SK-MEL-5 (cell line): ENCODE measurements at places on chromosomes 3 and 15. TPM values are rescaled to one million over a fixed set of nuclear protein-coding genes. Genes with fewer than 3 reads are reported as not detected.

The SI gene
- not detected in 2 replicates for total RNA-seq

The GADL1 gene
- total RNA-seq: 0.24 and 0.37 TPM in 2 replicates

The MRPS11 gene
- 92.6 and 92.9 TPM in 2 replicates for total RNA-seq

The ANKUB1 gene
- total RNA-seq: 0.08 TPM in 1 of 2 replicates, not detected in the other

The UROC1 gene
- total RNA-seq: 0.05 and 0.21 TPM in 2 replicates

The C3orf80 gene
- 0.21 and 0.40 TPM in 2 replicates for total RNA-seq

The GASK1A gene
- 0.11 TPM in 1 of 2 replicates, not detected in the other for total RNA-seq

The RTP4 gene
- 8.2 and 10.8 TPM in 2 replicates for total RNA-seq

The CMTM8 gene
- 8.2 and 11.2 TPM in 2 replicates for total RNA-seq
